ENCODE measurements at places on chromosomes 7 and 10.

- no peak for DNase-seq
These were observed 105.6 kb downstream of the RTKN2 start for GRCh38 chr10:62163024-62163423.

DNA sequence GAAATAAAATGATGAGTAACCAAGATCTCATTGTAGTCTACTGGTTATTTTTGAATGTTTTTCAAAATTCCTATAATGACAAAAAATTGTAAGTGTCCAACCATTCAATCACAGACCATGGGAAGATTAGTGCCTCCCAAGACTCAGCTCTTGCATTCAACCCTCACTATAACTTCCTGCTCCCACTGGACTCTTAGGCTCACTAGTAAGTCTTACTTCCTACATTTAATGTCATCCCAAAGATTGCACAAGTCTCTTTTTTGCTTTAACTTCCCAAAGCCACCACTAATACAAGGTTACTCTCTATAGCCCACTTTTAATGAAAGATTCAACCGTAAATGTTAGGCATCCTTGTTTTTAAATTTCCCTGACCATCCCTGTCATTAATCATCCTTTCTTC lies 111.9 kb upstream of the NRBF2 start:
- no peak for DNase-seq

DNA sequence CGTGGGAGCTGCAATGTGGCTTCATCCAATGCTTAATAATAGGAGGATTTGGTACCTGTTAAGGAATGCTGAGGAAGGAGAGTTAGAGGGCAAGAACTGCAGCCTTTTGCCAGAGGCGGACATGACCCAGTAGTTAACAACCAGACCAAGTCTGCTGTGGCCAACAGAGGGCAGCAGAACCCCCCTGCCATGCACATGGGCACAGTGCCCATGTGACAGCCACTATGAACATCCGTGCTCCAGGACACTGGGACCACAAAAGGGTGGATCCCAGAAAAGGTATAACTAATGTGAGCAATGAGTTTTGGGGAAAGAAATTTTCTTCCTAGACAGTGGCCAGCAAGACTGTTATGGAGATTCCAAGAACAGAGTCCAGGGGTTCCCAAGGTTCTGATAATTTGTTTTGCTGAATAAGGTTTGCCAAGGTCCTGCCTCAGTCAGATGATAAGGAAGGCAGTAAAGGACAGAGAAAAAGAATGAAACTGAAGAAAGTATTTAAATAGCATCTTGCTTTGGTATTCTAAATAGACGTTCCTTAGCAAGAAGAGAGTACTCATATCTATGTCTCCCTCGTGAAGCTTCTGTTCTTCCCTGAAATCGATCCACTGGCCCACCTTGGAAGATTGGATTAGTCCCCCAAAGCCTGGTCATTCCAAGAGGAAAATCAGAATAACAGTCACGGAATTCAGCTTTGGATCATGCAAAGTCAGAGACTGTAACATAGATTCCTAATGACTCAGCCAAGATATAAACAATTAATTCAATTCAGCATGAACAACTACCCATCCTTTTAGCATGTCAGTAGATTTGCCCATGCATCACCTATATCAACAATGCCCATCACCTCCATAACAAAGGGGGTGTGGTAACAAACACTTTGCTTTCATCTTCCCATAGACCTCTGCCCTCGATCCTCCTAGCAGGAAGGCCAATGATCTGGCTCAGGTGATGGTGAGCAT lies 56.0 kb downstream of the LGI1 start:
- no peak for DNase-seq

DNA sequence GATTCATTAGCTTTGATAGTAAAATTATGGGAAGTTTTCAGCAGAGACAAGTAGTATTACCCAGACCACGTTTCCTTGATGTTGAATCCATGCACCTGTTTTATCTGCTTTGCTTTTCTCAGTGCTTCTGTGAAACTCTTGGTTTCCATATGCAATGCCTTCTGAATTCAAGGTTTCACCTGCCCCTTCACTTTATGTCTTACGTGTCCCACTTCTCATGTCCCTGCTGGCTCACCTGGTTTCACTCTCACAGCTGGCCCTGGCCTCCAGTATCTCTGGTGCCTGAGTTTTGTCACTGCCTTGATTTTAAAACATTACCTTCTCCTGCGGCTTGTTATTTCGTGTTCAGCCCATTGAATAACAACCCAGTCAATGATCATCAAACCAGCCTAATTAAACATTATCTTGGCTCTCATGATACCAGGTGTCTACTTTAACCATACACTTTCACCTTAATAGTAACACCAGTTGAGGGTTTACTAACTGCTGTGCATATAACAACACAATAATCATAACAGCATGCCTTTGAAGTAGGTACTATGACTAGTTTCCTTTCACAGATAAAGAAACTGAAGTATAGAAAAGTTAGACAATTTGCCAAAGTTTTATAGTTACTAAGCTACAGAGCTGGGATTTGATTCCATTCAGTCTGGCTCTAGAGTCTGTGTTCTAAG lies 175.7 kb upstream of the PCLO start:
- no peak for DNase-seq

GRCh38 chr7:34718867-34719266 lies 60.8 kb downstream of the NPSR1 start:
- DNase-seq: no peak

DNA sequence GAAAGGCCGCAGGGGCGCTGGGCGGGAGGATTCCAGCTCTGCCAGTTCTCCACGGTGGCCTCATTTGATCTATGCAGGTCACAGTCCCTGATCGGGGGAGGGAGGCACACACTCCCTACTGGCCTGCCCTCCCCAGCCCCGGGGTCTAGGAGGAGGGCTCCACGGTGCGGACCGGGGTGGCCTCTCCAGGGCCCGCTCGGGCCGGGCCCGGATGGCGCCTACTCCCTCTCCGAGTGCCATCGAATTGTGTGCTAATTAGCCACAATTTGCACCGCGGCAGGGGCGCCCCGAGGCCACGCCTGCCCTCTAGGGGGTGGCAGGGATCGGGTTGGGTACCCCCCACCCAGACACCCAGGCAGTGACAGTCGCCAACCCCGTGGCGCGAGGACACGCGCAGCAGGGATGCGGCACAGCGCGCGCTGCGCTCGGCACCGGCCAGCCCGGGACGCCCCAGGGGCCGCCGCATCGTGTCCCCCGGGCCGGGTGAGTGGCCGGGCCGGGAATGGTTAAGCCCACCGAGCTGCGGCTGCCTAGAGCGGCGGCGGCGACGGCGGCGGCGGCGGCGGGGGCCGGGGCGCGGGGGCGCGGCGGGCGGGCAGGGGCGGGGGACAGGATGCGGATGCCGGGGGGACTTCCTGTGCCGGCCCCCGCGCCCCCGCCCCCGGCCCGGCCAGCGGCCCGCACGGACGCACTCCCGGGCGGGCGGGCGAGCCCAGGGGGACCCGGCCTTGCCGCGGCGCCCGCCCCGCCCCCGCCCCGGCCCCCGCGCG lies at the start of gene ZNF853:
ZNF853 (plus strand) TSS at position 658 of the 770 bp plus-strand sequence. CDS start 565 bp downstream, outside the sequence.
- DNase-seq: no peak

GRCh38 chr7:48429117-48429516 lies 257.9 kb downstream of the ABCA13 start:
- DNase-seq: no peak

DNA sequence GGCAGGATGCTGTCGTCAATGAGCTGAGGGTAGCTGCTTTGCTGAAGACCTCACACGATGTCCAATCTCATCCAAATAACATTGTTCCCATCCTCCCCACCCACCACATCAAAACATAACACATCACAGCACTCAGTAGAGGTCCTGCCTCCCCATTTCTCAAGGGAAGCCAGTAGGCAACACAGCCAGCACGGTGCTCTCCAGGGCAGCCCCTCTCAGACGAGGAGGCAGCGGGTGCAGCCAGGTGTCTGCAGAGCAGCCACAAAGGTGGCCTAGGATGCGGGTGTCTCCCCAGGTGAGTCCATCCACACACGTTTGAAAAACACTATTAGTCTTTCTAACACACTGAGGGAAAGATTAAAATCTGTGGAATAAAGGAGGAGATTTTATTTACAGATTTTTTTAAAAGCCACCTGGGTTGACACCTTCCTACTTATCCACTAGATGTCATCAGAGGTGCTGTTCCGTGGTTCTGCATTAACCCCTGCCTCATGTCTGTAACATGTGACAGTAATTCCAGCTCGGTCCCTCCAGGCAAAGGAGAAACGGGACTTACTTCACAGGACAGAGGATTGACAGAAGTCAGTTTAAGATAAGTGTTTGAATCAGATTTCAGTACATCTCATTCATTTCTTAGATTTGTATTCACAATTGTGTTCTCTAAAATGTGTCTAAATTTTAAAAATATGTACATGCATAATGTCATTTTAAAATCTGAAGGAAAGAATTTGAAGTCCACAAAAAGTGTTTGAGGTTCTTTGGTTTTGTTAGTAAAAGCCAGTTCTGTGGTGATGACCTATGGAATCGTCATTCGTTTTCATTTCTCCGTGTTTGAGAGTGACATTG lies 68.0 kb downstream of the LANCL2 start:
- DNase-seq: peak; percentile 69

GRCh38 chr10:14415676-14416307 lies 85.1 kb upstream of the FRMD4A start:
- no peak for DNase-seq
